NCI-H1417 treated with DMSO at 0.1 percent for 48 hours (cell line): ENCODE measurements at places on chromosomes 11 and 22.

DNA sequence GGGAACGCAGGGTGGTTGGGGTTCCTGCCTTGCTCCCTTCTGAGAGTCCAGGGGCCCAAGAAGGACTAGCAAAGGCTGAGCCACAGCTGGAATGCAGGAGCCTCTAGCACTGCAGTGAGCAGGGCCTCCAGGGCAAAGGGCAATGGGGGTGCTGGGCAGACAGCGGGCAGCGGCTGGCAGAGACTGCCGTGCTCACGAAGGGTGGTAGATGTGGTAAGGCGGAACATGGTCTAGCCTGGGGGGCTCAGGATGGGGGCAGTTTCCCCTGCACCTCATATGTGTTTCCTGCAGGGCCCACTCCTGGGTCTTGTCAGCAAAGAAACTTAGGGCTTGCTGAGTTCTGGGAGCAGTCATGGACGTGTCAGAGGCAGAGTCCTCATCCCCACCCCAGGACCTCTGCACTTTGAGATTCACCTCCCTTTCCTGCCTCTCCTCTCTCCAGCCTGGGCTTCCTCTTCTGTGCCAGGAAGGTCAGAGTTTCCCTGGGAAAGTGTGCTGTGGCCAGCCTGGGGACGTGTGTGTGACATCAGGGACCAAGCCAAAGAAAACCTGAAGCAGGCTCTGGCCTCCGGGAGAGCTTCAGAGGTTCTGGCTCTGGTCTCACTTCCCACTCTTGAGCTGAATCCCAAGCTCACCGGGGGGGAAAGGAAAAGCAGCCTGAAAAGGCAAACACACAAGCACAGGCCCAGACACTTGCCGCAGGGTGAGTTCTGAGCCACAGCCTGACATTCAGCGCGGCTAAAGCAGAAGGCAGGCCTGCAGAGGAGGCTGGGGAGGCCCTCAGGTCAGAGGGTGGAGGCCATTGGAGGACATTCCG is 4.4 kb downstream of the MOGAT2 start:
- no peak for DNase-seq

DNA sequence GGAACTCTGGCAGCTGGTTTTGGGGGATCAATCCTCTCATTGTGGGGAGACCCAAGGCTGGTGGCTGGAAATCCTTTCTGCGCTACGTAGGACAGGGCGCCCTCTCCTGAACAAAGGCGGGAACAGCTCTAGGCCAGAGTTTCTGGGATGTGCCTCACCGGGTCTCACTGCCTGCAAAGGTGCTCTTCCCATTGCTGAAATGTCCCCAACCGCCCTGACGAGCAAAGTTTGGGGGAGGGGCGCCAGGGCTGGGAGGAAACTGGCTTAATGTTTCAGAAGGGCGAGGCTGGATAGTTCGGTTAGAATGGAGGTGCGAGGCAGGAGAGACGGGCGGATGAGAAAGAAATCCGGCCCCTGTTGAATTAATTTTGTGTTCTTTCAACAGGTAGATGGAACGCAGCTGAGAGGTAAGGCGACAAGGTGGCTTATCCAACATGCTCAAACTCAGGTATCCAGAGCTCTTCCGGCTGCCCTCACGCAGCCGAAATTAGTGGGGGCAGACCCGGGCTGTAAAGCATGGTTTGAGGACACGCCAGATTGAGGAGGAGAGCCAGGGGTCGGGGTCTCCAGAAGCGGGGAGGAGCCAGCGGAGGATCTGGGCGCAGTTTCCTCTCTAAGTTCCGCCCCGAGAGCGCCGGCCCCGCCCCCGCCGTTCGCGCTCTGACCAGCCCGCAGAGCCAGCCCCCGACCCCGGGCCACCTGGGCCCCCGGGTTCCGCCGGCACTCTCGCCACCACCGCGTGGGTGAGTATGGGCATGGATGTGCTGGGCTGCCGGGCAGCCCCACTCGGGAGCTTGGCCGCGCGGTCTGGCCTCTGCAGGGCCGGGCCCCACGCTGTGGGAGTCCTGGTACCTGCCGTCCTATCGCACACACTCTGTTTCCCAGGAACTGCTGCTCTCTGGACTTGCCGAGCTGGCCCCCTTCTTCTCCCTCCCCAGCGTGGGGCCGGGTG is at the start of gene PGAP2:
Gene PGAP2 (plus strand): TSS at position 652 of the 952 bp plus-strand sequence. CDS start 2,700 bp downstream, outside the sequence.
- peak; percentile 4 for DNase-seq

DNA sequence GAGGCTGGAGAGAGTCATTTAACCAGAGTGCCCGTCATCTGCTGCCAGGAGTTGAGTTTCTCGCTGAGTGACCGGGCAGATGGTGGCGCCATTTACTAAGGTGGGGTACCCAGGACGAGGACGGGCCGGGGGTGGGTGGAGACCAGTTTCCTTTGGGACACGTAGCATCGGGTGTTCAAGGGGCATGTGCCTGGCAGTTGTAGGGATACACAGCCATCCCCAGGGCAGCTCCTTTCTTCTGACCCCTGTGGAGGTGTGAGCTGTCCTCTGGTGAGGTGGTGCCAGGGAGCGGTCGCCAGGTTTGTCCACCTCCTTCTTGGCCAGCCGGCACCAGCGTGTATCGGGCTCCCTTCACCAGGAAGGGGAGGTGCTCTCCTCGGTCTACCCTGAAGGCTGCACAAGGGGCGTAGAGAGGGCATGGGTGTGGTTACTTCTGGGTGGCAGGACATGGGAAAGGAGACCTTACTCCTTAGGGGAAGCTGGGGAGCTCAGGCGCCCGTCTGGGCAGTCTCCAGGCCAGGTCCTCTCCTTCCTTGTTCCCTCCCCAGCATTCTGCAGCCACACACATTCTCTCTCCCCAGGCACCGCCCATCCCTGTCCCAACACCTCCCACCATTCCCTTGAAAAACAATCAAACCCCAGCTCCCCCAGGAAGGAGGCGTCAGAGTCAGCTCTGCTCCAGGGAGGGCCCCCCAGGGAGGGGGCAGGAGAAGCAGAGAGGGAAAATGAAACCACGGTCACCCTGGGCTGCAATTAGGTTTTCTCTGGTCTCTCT is 10.3 kb upstream of the MB start:
- DNase-seq = no peak

- no peak for DNase-seq
Measured at GRCh38 chr11:78311702-78312371, 105.8 kb downstream of the GAB2 start.

- DNase-seq = no peak
Measured at GRCh38 chr11:117980720-117981119, 5.5 kb upstream of the IL10RA start.

- DNase-seq = no peak
Measured at GRCh38 chr11:35851342-35851741, 92.5 kb upstream of the LDLRAD3 start.

- no peak for DNase-seq
Measured at GRCh38 chr11:110582728-110583432, 129.4 kb downstream of the ARHGAP20 start.
